ENCODE measurements at places on chromosomes 3 and 15.

- no peak for DNase-seq
Measured at GRCh38 chr15:52082197-52083036, 30.2 kb downstream of the BCL2L10 start.

GRCh38 chr3:127304121-127304744 lies 16.4 kb upstream of the PRR20G start:
- DNase-seq: no peak

GRCh38 chr15:92819278-92820235 lies 80.6 kb upstream of the CHD2 start:
- no peak for DNase-seq

- no peak for DNase-seq
Measured at GRCh38 chr3:67196677-67197076, 198.6 kb downstream of the KBTBD8 start.

- no peak for DNase-seq
Measured at GRCh38 chr15:62075595-62076277, 9.0 kb downstream of the C2CD4A start.

- no peak for DNase-seq
Measured at GRCh38 chr15:27398631-27399161, 427.7 kb downstream of the GABRG3 start.

DNA sequence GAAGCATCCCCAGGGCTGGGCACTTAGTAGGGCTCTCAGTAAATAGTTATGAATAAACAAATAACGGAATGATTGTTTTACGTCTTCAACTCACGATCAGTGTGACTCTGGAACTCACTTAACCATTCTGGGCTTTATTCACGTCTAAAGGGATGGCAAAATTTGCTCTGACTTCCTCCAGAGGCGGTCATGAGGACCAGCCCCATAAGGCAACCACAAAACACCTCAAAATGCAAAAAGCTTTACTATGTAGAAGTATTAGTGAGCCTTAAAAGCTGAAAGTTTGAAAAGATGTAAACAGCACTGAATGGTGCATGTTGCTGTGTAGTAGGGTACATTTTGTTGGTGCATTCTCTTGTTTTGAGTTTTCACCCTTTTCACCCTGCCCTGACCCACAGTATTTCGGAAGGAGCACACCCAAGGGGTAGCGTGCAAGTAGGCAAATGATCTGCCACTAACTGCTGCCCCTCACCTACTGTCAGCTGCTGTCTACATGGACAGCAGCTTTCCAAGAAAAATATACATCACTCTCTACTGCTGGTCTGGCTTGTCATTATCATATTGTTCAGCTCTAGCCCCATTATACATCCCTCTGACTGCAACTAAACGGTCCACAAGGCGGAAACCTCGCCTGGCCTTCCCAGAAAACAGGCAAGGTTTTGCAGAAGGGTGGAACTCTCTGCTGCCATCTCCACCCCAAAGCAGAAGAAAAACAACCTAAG lies 308.5 kb upstream of the PROK2 start:
- no peak for DNase-seq

- DNase-seq: no peak
Measured at GRCh38 chr15:65550681-65551098, 20.4 kb downstream of the HACD3 start.

DNA sequence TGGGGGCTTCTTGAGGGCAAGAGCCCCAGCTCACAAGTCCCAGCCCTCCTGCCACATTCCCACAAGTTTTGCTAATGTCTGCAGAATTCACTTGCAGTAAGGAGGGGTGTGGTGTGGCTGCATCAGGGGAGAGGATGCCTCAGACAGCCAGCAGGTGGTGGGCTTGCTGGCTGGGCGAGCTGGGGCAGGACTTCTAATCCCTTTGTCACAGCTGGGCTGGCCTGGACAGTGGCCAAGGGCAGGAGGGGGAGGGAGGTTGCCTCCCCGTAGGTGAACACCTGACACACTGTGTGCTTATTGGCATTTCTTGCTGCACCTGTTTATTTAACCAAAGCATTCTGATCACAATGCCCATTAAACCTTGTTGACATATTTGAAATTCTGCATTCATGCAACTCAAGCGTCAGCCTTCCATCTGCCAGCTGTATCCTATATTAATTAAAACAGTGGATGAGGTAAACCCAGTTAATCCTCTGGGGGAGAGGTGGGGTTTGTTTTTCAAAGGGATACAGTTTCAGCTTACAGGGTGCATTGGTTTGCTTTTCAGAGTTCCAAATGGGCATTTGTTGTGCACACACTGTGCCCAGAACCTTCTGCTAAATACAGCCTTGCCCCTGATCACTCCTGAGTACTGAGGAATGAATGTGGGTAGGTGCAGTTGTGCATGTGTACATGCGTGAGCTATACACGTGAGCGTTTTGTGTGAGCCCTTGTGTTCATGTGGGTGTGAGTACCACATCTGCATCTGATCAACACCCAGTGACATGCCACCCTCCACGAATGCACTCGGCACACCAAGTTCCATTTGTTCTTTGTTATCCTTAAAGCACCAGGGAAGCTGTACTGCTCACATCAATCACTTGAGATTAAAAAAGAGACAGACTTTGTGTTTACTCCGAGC lies 268.7 kb downstream of the XXYLT1 start:
- peak; percentile 37 for DNase-seq

DNA sequence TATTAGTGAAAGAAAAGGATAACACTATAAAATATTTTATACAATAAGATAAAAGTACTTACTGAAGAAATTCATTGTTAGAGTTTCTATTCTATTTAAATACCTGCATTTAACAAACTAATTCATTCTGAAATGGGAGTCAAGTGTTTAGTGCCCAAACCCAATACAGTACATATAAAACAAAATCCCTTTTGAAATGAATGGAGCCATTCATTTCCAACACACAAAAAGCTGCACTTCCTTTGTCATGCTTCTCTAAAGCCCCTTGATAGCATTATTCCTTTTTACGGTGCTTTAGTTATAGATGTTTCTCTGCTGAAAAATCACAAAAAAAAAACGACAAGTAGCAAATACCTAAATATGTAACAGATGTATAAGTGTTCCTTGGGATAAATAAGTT lies 596.3 kb downstream of the ZIC1 start:
- DNase-seq: no peak

DNA sequence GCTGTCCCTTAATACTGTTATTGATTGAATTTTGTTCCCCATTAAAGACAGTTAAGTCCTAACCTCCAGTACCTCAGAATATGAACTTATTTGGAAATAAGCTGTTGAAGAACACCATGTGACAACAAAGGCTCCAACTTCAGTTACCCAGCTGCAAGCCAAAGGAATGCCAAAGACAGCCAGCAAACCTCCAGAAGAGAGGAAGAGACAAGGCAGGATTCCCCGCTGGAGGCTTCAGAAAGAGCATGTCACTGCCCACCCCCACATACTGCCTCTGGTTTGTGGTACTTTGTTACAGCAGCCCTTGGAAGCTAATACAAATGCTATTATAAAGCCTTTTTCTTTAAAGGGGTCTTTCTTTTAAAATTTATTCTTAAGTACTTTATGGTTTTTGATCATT lies 18.4 kb upstream of the NEK10 start:
- DNase-seq: no peak

- DNase-seq: no peak
Measured at GRCh38 chr3:48993834-48994233, 3.8 kb downstream of the P4HTM start.

GRCh38 chr3:182124187-182124586 lies 412.5 kb downstream of the SOX2 start:
- no peak for DNase-seq

GRCh38 chr3:1666865-1667264 lies 431.8 kb upstream of the CNTN4 start:
- DNase-seq: no peak

- DNase-seq: no peak
Measured at GRCh38 chr3:105222568-105223093, 144.1 kb upstream of the ALCAM start.

GRCh38 chr3:184259878-184260723 lies 1.3 kb downstream of the CAMK2N2 start:
- DNase-seq: no peak

- no peak for DNase-seq
Measured at GRCh38 chr3:76753599-76753998, 286.3 kb upstream of the ROBO2 start.

DNA sequence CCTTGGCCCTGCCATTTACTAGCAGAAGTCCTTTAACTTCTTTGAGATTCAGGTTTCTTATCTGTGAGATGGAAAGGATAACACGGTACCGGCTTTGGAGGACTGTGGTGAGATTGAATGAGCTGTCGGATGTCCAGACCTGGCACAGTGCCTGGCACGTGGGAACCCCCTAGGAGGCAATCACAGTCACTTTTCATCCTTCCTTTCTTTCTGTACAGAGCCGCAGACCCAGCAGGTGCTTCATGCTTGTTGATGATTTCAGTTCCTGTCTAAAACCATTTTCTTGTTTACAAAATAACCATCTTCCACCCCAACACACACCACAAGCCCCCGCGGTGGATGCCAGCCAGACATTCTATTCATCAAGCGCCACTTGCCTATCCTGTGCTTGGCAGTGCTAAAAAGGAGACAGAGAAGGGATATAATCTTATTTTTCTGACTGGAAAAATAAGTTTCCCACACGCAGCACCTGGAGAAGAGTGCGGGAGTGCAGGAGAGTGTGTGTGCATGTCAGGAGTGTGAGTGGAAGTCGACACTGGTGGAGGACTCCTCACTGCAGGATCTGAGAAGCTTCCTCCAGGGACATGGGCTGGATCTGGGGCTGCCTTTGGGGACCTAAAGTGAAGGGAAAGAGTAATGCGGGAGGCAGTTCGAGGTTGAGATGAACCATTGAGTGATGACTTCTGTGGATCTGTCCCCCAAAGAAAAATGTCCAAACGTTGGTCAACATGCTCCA lies 85.7 kb downstream of the ST6GAL1 start:
- DNase-seq: no peak

DNA sequence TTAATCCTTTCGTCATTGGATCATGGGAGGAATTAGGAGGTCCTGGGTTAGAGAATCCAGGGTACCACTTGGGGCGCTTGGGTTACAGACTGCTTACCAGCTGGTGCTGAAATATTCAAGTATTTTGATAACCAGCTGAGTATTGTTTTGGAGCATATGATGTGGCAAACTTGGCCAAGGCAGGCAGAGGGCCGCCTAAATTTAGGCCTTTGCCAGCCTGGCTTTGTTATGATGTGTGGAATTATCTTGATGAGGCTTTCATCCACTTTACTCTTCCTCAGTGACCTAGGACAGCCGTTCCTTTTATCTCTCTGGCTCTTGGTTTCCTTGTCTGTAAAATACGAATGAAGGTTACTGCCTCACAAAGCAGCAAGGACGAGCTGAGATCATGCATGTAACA lies 6.9 kb downstream of the COPG1 start:
- DNase-seq: no peak

DNA sequence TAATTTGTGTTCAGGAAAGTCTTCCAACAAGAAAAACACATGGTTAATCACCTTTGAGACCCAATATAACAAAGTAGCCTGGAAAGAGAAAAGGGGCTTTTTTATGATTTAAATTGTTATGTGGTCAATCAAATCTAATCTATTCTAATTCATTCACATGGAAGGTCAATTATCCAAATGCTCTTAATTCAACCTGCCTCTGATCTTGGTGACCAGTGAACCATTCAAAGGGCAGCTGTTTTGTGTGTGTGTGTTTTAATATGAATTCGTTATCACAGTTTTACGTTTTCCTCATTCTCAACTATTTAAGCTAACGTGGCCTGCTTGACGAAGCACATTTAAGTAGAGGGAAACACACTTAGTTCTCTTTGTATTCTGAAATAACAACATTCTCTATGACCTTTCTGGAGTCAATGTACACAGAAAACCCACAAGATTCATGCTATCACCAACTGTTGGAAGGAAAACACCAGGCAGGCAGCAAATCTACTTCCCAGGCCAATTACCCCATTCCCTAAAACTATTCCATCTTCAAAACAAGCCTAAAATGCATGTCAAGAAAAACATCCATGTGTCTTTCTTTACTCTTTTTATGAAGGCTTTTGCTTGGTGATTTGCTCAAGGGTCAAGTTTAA lies 195.4 kb downstream of the SUCLG2 start:
- no peak for DNase-seq

DNA sequence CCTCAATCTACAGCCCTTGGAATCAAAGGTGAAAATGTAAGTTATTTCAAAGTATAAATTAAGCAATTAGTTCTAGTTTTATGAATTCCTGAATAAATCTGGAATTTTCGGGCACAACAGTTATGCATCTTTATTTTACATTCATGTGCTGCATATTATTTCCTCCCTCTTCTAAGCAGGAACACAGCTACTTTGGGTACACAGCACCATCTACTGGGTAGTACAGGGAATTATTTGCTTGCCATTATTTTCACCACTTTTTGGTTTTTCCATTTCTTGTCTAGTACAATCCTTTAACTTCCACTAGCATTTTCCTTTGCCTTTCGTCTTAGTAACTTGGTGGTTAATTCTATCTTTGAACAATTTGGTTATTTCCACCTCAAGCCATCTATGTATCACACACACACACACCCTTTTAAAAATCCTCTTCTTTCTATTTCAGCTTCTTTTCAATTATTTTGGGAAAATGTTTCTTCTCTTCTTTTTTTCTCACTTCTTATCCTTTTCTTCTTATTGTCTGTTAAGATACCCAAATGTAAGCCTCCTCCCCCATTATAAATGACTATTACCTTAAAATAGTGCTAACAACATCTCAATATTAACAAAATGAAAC lies 451.0 kb downstream of the MFSD1 start:
- DNase-seq: peak; percentile 42

DNA sequence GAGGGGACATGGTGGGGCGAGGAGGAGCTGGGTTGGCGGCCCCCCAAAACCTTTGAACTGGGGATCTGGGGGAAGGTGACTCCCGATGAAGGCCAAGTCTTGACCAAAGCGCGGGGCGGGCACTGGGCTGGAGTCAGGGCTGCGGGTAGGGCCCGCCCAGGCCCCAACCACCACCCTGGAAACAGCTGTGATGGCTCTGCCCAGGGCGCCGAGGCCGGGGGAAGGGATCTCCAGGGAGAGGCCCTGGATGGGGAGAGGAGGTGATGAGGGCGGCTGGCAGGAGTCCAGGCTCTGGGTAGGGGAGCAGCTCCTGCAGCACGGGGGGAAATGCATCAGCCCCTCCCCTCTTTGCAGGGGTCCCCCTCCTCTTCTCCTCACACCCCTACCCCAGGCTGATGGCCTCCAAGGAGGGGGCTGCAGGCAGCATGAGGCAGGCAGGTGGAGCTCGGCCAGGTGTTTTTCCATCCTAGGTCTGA lies 5.9 kb upstream of the C15orf39 start:
- DNase-seq: no peak

DNA sequence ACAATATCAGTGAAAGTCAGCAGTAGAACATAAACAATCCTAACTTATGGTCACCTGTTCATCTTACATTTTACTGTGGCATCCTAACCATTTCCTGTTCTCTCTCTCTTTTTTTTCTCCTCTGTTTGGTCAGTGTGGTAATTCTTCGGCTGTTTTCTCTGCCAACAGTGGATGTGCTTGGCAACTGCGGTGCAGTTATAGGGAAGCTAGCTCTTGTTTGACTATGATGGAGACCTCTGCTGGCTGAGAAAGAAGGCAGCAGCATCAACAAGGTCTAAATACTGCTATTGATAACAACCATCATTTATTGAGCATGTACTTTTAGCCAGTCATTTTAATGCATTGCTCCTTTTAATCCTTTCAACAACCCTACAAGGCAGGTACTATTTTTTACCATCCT lies 723 bp upstream of the DRD3 start:
- peak; percentile 4 for DNase-seq

All from fibroblast of the conjunctiva (primary cell).